ENCODE measurements at places on chromosomes 16 and 17.

GRCh38 chr16:86519649-86520316, 9.5 kb downstream of the FOXF1 start:
- DNase-seq: no peak

DNA sequence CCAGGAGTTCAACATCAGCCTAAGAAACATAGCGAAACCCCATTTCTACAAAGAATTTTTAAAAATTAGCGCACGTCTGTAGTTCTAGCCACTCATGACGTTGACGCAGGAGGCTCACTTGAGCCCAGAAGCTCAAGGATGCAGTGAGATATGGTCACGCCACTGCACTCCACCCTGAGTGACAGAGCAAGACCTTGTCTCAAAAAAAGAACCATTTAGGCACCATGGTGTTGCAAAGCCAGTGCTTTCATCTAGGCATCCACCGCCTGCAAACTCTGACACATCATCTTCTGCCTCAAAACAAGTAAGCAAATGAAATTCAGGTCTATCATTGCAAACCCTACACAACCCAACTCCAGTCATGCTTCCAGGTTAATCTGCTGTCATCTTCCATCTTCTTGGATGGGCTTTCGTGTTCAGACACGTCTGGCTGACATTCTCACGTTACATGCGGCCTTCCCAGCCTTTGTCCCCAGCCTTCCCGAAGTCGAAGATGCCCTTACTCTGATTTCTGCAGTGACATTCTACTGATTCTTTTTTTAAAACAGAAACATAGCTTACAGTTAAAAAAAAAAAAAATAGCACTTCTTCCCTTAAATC, 8.9 kb downstream of the ANKRD11 start:
- no peak for DNase-seq

DNA sequence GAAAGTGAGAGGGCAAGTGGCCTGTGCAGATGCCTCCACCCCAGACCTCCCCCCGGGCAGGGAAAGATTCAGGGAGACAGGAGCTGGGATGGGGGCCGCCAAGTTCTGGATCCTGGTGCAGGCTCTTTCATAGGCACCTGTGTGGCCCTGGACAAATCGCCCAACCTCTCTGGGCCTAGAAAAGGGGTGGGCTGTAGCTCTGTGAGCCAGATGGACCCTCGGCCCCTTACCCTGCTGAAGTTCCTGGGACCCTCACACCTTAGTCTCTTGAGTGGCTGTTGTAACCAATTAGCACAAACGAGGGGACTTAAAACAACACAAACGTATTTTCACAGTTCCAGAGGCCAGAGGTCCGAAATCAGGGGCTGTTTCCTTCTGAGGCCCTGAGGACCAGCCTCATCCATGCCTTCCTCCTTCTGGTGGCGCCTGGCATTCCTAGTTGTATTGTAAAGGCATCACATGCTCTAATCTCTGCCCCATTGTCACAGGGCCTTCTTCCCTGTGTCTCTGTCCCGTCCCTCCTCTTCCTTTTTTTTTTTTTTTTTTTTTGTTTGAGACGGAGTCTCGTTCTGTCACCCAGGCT, 352.6 kb downstream of the SEC14L1 start:
- DNase-seq: no peak

DNA sequence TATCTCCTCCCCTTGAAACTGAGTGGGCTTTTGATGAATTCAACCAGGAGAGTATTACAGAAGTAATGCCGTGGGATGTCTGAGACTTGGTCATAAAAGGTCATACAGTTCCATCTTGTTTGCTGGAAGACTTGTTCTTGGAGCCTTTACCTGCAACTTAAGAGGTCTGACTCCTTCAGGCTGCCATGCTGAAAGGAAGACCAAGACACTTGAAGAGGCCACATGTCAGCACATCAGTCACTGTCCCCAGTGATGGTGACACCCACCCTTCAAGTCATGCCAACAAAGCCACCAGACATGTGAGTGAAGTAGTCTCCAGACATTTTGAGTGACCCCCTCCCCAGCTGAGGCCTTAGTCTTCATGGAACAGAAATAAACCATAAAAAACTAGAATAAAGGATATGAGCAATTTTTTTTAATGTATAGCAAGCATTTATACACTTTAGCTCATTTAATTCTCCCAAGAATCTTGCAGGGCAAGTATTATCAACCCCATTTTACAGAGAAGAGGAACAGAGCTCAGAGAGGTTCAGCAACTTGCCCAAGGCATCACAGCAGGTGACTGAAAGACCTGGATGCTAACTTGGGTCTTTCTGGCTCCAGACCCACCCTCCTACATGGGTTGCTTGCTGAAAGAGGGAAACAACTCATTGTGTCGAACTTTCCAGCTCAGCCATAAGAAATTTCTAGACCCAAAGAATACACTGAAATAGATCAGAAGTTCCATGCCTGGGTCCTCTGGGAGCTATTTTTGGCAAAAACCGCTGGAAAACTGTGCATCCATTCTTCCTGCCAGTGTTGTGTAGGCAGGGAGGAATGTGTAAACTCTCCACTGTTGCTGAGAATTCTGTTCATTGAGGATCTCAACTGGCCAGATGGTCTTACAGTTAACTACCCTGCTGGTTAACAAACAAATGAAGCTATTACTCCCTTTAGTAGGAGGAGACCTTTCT, 38.1 kb downstream of the SOCS1 start:
- DNase-seq: no peak

GRCh38 chr16:29857133-29857760, 5.8 kb downstream of the CDIPT start:
- peak; percentile 63 for DNase-seq

- DNase-seq: no peak
These were observed 206.0 kb downstream of the SEC14L1 start for GRCh38 chr17:77346765-77347164.

DNA sequence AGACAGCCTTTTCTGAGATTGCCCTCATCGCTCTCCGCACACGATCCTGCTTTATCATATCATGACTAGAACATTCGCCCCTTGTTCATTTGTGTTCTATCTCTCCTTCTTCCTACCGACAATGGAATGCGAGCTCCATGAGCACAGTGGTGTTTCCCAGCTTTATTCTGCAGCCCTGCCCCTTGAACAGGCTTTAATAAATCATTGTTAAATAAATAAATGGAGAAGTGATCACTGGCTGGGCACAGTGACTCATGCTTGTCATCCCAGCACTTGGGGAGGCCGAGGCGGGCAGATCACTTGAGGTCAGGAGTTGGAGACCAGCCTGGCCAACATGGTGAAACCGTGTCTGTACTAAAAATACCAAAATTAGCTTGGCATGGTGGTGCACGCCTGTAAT, 1063.3 kb upstream of the EEF2KMT start:
- no peak for DNase-seq

GRCh38 chr17:7043182-7043496, 753 bp downstream of the SLC16A11 start:
- DNase-seq: no peak

- no peak for DNase-seq
These were observed 188.7 kb upstream of the AXIN2 start for GRCh38 chr17:65750166-65750565.

DNA sequence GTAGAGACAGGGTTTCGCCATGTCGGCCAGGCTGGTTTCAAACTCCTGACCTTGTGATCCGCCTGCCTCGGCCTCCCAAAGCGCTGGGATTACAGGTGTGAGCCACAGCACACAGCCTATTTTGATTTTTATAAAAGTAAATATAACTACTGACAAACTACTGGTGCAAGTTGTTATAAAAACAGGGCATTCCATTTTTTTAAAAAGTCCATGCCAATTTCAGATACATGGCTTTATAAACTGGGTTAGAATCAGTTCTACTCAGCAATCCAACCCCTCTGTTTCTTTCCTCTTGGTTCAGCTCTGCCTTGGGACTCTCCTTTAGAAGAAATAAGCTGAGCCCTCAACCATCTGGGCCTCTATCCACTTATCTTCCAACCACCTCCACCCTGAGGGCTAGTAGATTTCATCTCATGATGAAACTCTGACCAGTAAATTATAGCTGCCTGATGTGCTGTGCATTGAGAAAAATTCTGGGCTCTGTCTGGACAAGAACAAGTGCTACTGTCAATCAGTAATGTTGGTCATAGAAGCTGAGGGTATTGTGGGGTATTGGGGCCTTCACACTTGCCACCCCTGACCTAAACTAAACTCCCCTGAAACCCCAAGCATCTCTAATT, 10.2 kb downstream of the RANBP10 start:
- DNase-seq: no peak

DNA sequence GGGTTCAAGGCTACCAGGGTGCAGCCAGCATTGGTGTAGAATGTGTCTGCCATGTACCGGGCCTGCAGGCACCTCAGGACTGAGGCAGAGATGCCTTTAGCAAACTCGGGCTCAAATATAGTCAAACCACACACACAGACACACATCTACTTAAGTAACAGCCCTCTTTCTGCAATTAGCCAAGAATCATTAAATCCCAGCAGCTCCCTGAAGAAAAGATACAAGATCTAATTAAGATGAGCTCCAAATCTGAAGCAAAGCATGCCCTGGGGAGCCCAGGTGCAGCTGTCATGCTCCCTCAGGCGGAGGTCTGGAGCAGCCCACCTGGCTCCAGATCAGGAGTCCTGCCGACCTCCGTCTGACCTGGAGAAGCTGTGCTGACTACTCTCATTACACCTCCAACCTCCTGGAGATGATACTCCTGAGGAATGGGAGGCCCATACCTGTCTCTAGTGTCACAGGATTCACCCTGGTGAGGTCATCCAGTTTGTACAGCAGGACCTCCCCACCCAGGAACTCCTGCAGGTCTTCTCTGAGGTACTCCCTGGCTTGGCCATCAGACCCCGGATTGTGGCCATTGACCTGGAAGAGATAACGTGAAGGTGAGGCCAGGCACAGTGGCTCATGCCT, 6.9 kb downstream of the MYO19 start:
- DNase-seq: no peak

DNA sequence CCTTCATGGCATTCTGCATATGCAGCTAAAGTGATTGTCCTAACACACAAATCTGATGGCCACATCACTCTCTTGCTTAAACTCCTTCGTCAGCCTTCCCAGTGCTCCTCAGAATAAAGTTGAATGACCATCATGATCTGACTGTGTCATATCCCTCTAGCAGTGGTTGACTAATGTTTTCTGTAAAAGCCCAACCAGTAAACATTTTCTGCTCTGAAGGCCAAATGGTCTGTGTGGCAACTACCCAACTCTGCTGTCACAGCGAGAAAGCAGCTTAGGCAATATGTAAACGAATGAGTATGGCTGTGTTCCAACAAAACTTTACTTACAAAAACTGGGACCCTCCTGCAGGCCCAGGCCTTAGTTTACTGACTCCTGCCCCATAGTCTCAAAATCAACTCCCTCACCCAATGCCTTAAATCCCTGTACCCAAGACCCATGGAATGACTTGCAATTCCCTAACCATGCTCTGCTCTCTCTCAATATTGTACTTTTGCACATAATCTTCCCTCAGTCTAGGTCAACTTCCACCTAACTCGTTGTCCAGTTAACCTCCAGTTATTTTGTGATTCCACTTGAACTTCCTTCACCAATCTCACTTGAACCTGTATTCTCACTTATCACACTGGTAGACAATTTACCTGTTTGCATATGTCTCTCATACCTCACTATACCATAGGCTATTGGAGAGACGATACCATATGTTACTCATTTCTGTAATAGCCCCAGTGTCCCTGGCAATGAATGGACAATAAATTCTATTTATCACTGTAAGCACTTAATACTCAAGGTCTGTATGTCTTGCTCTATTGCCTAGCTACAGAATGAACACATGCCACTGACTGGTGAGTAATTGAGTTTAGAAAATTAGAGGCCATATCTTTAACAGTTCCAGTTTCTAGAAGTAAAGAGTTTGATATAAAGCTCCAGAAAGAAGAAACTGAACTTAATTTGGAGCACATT, 29.1 kb downstream of the TMEM100 start:
- DNase-seq: peak; percentile 77

DNA sequence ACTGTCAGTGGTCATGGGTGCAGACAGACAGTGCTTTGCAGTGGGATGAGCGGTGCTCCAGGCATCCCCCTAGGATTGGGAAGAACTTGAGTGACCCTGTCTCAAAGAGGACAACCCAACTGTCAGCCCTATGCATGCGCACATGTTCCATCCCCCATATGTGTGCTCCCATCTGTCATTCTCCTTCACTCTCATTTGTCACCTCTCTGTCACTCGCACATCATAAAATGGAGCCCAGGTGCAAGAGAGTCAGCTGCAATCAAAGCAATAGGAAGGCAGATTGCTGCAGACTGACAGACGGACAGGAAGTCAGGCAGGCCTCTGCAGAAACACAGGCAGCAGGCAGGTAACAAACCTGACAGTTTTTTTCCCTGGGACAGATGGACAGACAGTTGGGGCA, 101.8 kb upstream of the CCL1 start:
- DNase-seq: no peak

GRCh38 chr17:31390426-31390747, 1.1 kb upstream of the RAB11FIP4 start:
- DNase-seq: no peak

GRCh38 chr17:50922107-50922506, 56.0 kb upstream of the TOB1 start:
- DNase-seq: no peak

DNA sequence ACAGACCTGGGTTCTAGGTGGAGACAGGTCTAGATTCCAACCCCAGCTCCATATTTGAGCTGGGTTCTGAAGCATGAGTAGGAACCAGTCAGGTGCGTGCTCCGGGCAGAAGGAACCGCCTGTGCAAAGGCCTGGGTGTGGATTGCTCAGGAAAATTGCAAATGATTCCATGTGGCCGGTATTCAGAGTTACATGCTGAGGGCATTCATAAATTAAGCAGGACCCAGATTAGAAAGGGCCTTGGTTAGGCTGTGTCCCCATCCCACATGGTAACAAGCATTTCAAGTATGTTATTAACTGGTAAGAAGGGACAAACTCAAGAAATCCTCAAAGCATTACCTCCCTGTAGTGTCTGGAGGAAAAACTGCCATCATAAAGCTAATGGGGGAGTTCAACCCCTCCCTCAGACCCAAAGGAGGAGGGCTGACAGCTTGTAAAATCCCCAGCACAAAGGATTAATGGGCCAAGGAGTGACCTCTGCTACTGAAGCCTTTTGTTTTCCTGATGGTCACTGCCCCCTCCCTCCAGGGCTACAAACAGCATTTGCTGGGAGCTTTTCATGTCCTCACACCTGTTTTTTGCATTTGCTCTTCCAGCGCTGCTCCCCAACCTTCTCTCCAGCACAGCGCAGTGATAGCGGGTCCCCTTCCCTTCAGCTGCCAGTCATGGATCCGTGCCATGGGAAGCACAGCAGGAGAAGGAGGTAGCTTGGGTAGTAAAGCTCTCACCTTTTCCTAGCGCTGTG, 218.0 kb downstream of the C16orf95 start:
- no peak for DNase-seq

GRCh38 chr17:79801156-79802038, 4.5 kb upstream of the CBX8 start:
- DNase-seq: no peak

GRCh38 chr16:35431829-35432663, 1972.6 kb downstream of the TP53TG3F start:
- no peak for DNase-seq
